ENCODE measurements at places on chromosomes 1 and 21.

GRCh38 chr1:248828845-248829244, 3.1 kb upstream of the SH3BP5L start:
- no peak for DNase-seq

GRCh38 chr1:50637460-50637859, 214.2 kb upstream of the DMRTA2 start:
- DNase-seq: no peak

- DNase-seq: no peak
Measured at GRCh38 chr1:69138172-69138571, 429.6 kb upstream of the LRRC7 start.

GRCh38 chr1:22330092-22330759, 121.4 kb upstream of the ZBTB40 start:
- DNase-seq: no peak

- DNase-seq: no peak
Measured at GRCh38 chr1:201709564-201710295, 119.2 kb upstream of the IPO9 start.

DNA sequence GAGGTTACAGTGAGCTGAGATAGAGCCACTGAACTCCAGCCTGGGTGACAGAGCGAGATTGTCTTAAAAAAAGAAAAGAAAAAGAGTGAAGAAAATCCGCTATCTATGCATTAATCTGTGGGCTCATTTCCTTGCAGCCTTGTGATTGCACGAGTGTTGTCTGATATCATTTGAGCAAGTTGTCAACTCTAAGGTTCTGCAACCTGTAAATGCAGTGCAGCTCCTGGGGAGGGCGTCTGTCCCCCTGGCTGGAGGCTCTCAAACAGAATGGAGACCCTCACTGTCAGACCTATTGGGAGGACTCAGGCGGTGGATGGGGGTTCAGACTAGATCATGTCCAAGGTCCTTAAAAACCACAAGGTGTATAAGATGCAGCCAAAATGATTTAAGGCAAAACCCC, 6.2 kb downstream of the CORT start:
- DNase-seq: no peak

GRCh38 chr21:36889401-36889800, 77.1 kb downstream of the HLCS start:
- DNase-seq: no peak

- DNase-seq: no peak
Measured at GRCh38 chr1:18668750-18669404, 38.2 kb downstream of the PAX7 start.

GRCh38 chr1:208235982-208236761, 8.0 kb downstream of the PLXNA2 start:
- no peak for DNase-seq

DNA sequence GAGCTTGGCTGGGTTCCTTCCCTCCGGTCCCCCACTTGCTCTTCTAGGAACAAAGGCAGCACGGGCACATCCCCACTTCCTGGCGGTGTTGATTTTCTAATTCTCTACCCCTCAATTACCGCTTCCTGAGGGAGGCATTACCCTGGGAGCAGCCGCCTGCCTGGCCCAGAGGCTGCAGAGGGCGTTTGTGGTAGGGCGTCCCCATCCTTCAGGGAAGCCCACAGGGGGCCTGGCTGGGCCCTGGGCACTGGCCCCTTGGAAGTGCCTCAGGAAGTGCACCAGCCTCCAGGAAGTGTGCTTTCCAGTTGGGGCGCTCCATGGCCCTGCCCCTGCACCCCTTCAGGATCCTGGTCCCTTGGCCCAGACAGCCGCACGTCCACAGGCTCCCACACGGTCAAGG, 42.1 kb upstream of the CASZ1 start:
- DNase-seq: no peak

DNA sequence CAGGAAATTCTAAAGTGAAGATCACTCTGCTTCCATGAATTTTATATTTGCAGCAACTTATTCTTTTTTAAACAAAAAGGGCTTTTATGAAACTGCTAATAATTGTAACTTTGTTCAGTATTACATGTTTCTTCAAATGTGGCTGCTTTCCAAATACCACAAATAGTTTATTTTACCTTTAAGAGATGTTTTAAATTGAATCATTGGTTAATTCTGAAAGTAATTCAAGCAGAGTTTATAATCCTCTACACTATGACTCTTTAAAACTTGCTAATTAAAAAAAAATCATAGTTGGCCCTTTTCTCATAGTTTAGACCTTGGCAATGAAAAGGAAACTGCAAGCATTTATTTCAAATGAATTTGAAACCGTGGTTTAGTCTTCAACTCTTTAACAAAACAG, 59.6 kb downstream of the SDCCAG8 start:
- DNase-seq: no peak

GRCh38 chr1:227451954-227452353, 111.4 kb upstream of the ZNF678 start:
- DNase-seq: no peak

GRCh38 chr21:21631961-21632360, 633.8 kb downstream of the NCAM2 start:
- no peak for DNase-seq

DNA sequence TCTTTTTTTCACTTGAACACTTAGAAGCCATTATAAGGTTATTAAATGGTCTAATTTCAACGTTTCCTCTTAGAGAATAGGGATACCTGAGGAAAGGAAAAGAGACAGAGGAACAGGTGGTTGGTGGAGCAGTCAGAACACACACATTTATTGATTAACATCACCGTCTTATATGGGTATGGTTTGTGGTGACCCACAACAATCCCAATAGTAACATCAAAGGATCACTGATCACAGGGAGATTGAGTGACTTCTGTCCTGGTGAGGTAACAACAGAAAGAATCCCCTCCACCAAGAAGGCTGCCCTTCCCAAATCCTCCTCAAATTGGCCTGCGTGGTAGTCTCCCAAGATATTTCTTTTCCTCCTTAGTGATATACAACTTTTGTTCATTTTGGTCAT, 474.0 kb downstream of the PLPP3 start:
- DNase-seq: no peak

DNA sequence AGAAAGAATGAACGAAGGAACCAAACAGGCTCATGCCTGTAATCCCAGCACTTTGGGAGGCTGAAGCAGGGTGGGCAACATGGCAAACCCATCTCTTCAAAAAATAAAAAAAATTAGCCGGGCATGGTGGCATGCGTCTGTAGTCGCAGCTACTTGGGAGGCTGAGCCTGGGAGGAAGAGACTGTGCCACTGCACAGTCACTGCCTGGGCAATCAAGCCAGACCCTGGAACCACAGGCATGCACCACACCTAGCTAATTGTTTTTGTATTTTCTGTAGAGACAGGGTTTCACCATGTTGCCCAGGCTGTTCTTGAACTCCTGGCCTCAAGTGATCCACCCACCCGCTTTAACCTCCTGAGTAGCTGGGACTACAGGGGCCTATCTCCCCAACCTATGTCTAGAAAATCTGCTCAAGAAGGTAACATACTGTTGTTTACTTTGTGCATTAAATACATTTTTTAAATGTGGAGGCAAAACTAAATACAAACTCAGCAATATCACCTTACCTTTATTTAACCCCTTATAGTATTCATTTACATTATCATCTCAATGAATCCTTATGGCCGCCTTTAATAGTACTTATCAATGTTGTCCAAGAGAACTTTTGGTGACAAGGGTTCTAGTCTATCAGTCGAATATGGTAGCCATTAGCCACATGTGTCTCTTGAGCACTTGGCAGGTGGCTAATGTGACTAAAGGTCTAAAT, 2.7 kb downstream of the KHDC4 start:
- DNase-seq: no peak

GRCh38 chr1:235720544-235720943, 71.0 kb upstream of the GNG4 start:
- no peak for DNase-seq

DNA sequence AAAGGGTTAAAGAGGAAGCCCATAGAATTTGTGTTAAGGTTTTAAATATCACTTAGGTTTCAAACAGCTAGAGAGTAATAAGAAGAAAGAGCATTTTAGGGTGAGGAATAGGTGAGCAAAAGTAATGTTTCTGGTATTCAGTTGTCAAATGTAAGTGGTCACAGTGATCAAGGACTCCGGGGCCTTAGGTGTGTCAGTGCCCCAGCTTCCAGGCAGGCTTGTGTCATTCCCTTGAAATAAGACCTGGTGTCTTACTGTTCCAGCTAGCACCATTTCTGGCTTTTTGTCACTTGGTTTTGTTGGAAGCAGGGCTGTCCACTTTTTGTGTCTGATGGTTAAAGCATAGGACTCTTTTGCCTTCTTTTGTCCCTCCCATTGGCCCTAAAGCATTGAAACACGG, 69.6 kb downstream of the DYRK1A start:
- no peak for DNase-seq

GRCh38 chr1:225824533-225824941, 14.6 kb downstream of the EPHX1 start:
- DNase-seq: no peak

DNA sequence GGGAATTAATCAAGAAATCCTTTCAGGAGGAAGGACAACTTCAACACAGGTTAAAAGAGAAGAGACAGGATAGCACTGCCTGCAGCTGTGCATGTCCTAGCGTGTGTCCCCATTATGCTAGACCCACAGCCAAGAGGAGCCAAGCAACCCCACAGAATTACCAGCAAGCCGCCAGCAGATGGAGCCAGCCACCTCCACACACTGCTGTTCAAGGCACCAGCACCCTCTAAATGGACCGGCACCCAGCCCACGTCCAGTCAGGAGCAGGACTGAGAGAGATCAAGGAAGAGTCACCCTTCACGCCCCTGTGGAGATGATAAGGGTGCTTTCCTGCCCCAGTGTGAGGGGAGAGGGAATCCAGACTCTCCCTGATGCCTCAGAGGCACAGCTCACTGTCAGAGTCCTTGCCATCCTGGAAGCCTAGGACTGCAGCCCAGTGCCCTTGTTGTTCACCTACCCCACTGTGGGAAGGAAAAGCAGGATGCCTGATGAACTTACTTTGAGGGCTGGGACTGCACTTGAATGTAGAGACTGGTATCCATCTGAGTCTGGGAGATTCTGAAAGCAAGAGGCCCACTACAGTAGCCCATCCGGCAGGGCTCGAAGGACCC, 37.1 kb upstream of the CTTNBP2NL start:
- DNase-seq: no peak

DNA sequence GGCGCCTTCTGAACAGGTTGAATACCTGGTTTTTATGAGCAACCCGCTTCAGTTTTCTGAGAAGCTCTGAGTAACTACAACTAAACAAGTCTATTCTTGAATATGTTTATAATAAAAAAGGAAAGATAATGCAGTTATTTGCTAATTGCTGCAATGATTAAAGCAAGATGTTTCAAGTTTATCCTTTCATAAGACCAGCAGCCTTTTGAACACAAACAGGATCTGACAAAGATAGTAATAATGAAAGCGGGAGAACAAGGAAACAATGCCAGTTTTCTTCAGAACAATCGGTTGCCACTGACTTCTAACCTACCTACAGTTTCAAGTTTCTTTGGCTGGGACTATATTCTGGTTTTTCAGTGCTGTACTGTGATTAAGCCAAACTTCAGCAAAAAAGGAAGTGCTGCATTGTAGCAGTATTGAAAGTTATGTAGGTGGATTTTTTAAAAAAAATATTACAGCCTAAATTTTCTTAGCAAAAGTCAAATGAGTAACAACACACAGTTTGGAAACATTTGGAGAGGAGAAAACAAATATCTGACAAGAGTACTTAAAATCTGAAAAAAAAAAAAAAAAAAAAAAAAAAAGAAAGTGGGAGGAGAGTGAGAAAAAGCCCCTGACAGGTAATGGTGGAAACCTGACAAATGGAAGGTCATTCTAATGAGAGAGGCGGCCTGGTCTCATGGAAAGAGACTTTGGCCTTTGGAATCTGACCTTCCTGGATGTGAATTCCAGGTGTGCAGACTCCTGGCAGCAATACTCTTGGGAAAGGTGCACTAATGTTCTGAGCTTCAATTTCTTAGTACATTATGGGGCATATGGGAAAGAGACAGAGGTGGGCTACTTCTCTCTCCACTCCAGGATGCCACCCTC, 11.4 kb downstream of the KCNJ15 start:
- no peak for DNase-seq

GRCh38 chr1:43832255-43832654, 101.3 kb upstream of the ARTN start:
- DNase-seq: no peak

Data from T-helper 22 cell (primary cell).